ENCODE measurements at places on chromosomes 6 and 20.

- DNase-seq: no peak
These were observed 108.7 kb upstream of the SIRPA start for GRCh38 chr20:1786486-1786885.

DNA sequence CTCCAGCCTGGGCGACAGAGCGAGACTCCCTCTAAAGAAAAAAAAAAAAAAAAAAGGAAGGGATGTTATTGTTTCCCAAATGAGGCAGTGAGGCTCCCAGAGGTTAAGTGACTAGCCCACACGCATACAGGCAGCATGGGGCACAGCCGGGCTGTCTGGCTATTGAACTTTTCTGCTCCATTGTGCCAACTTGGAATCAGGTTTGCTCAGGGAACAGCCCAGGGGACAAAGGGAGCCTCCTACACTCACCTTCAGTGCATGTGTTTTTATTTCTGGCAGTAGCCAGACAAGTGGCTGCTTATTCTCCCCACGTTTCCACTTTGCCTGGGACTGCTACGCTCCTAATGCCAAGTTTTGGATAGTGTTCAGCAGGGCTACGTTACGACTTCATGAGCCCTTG is 10.7 kb downstream of the ETV7 start:
- DNase-seq: no peak

- no peak for DNase-seq
These were observed 28.5 kb upstream of the DST start for GRCh38 chr6:56671160-56671559.

DNA sequence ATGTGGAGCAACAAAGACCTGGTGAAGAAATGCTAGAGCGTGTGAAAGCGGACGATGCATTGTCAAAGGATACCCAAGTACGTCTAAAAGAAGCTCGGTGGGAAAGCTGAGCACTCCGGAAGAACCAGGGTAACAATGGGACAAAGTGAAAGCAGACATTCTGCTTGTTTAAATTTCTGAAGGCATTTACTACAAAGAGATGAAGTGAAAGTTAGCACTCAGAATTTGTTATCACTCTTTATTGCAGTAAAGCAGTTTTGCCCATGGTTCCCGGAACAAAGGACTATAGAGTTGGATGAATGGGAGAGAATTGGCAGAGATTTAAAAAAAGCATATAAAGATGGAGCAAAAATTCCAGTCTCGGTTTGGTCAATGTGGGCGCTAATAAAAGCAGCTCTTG is 12.8 kb upstream of the IRAK1BP1 start:
- no peak for DNase-seq

DNA sequence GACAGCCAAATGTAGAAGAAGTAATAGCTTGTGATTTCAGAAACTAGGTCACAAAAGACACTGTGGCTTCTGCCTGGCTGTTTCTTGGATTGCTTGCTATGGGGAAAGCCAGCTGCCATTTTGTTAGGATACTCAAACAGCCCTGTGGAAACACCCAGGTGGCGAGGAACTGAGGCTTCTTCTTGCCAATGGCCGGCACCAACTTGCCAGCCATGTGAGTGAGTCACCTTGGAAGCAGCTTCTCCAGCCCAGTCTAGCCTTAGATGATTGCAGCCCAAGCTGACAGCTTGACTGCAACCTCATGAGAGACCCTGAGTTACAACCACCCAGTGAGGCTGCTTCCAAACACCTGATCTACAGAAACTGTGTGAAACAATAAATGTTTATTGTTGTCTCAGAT is 11.9 kb upstream of the KIAA1755 start:
- DNase-seq: no peak

DNA sequence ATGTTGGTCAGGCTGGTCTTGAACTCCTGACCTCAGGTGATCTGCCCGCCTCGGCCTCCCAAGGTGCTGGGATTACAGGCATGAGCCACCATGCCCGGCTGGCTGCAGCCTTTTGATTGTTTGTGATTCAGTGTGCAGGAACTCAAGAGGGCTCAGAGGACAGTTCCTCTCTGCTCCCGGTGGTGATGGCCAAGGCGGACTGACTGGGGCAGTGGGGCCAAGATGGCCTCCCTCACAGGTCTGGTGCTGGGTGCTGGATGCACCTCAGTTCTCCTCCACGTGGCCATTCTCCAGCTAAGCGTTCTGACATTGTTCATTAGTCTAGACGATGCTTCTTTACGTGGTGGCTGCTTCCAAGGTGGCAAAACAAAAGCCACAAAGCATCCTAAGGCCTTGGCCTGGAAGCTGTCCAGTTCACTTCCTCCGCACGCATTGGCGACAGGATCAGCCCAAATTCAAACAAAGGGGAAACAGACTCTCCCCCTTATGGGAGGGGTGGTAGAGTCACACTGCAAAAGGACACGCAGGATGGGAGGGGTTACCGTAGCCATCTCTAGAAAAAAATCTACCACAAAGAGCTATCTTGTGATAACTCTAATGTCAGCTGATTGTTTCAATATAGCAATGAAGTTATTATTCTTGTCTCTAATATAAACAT is 146.9 kb downstream of the FOXC1 start:
- no peak for DNase-seq

DNA sequence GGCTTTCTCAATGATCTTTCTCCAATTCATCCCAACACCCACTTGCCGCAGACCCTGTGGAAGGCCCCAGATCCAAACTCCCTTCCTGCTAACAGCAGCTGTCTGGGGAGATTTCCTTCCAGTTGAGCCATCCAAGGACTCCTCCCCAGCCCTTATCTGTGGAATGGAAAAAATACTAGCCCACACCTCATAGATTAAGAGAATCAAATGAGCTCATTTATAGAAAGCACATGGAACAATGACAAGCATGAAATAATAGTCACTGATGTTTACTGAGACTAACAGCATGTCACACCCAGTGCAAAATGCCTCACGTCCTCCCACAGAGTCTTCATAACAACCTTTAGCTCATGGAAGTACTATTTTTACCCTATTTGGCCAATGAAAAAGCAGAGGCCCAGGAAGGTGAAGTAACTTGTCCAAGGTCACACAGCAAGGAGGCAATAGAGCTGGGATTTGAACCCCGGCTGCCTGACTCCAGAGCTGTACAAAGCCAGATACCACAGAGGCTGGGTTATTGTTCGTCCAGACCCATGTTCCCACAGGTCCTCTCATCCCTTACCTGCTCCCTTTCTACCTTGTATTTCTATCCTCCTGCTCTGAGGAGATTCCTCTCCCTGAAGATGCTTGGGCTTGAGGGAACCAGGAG is 23.4 kb upstream of the PTGIS start:
- no peak for DNase-seq

DNA sequence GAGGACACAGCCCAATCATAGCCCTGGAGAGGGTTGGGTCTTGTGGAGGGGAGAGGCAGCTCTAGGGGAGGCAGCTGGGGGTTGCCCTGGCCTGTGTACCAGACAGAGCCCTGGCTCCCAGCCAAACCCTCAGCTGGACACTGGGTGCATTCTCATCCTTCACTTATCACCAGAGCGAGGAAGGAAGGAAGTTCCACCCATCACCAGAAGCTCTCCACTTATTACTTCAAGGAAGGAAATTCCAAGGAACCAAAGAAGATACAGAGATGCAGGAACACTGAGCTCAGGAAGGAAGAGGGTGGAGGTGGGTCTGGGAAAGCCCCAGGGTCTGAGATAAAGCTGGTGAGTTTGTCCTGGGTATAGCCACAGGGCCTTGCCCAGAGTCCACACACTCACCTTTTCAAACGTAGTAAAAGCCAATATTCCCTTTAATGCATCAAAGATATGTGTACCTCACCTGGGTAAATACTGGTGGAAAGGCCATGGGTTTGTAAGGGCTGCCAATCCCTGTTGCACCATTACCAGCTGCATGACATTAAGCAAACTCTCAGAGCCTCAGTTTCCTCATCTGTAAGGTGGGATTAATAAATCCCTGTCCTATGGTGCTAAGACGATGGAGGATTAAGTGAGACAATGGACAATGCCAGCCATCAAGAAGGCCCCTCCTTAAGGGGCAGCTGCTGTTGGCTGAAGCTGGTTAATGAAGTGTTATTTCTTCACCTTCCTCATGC is 109.7 kb upstream of the NAA20 start:
- no peak for DNase-seq

DNA sequence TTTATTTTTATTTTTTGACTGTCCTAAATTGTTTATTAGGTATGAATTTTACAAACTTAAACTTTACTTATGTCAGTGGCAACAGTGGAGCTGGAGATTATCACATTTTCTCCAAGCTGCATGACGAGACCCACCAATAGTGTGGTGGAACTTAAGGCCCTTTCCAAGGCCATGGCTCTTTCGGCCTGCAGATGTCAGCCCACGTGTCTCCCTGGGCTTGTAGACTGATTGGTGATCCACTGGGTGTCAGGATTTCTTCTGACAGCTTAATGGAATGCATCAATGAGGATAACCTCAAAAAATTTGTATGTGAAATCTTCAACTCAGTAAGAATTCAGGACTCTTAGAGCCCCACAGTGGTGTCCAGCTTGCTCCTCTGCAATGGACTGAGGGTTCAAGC is 32.3 kb upstream of the OVOL2 start:
- DNase-seq: no peak

- DNase-seq: no peak
These were observed 1.5 kb upstream of the TUBB2B start for GRCh38 chr6:3228771-3229565.

GRCh38 chr6:95686895-95687294 is 109.6 kb downstream of the MANEA start:
- no peak for DNase-seq
